ENCODE measurements at places on chromosomes 5 and 9.

GRCh38 chr5:25295067-25295466 lies 650.3 kb upstream of the CDH10 start:
- DNase-seq = no peak

GRCh38 chr5:95962475-95962773 lies 773 bp upstream of the ELL2 start:
- no peak for DNase-seq

DNA sequence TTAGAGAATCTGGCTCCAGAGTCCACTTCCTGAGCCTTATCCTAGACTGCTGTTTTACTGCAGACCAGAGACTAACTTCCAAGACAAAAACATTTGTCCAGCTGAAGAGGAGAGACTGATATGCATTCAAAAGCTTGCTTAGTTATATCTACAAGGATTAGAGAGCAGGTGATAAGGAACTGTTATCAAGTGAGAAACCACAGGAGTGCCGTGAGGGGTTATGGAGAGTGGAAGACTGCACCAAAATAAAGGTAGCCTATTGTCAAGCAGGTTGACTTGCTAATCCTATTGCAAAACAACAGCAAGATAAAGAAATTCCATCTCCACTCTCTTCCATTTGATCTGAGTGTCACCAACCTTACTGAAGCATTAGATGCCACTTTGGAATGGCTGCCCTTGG lies 139.1 kb downstream of the SCAMP1 start:
- no peak for DNase-seq

DNA sequence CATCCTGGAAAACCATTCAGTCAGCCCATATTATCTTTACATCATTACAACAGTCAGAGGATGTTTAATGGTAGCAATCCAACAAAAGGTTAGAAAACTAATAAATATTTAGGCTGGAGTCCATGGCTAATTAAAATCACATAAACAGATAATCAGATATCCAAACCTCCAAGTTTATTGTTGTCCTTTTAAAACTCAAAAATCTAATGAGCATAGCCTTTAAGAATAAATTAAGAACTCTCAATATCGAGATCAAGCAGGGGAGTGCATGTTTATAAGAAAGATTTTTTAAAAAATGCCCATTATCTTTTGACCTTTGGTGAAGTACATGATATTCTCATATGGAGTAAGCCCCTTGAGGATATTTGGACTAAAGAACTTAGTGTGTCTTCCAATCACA lies 842.9 kb upstream of the SEMA6A start:
- DNase-seq = no peak

DNA sequence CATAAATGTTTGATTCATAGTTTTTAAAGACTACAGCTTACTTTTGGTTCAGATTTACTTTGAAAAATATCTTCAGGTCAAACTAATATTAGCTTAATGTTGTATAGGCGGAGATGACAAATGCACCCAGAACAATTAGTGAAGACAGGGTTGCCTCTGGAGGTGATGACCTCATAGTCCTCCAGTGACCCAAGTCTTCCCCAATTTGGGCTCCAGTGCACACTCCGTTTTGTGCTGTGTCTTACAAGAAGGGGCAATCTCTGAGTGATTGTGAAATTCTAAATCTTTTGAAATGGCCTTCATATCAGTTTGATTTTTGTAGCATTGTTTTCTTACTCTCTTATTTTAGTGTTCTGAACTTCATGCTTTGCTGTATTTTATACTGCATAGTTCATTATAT lies 57.6 kb downstream of the DENND4C start:
- DNase-seq = no peak

DNA sequence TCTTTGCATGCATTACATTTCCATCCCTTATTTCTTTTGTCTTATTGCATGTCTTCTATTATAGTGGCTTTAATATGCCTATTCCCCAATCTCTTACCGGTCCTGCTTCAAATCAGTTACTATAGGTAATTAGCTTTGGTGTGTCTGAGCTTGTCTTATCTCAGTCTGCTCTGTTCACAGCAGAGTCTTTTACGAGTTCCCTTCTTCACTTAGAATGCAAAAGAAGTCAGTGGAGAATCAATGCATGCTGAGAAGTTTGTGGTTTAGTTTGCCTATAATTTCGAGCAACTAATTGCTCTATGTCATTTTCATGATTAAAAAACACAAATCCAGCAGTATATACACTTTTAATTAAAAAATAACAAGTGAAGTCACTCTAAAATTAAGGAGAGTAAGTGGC lies 545.0 kb downstream of the SLCO4C1 start:
- no peak for DNase-seq

GRCh38 chr5:179416114-179416822 lies 71.0 kb upstream of the ADAMTS2 start:
- no peak for DNase-seq

DNA sequence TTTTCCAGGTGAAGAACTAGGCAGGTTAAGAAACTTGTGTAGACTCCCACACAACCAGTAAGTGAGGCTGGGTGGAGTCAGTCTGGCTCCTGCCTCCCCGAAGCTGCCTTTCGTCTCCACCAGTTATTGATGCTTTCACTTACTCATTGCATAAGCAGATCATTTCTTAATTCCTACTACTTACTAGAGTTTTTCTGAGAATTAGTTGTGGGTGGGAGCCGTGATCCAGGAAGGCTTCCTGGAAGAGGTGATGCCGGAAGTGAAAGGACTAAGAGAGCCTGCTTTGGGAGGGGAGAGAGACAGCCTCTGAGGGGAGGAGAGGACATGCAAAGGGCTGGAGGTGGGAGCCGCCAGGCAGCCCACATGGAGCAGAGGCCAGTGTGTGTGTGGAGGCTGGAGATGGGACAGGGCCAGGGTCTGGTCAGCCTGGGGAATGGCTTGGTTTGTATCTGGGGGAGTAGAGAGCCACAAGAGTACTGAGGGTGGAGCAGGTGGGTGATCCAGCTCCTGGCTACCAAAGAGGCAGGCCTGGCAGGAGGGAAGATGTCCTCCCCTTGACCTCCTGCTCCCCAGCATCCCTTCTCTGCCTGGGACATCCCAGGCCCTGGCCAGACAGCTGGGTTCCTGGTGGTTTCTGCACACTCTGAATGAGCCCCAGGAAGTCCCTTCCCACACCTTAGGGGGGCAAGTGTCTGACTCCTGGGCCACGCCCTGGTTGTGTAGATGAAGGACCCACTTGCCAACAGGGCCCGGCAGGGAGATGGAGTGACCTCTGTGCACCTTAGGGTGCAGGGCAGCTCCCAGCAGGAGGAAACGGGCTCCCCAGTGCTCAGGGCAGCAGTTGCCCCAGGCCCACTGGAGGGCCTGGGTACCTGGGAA lies 12.2 kb upstream of the CARD19 start:
- DNase-seq = no peak

- DNase-seq = no peak
These were observed 85.8 kb upstream of the ALDH1A1 start for GRCh38 chr9:73038613-73039012.

DNA sequence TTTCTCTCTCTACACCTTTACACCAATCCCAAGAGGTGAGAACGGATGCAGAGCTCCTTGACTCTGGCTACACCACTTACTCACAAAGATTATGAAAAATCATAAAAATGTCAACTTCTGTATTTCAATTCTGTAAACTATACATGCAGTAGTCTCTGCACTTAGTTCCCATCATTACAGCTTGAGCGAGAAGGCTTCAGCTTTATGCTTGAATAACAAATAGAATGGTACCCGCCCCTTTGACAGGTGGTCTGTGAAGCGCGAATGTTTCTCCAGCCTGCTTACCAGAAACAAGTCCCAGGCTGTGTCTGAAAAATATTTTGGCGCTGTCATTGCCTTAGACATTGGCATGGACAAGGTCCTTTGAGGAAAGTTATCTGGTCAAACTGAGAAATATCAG lies 562.4 kb upstream of the CLINT1 start:
- no peak for DNase-seq

DNA sequence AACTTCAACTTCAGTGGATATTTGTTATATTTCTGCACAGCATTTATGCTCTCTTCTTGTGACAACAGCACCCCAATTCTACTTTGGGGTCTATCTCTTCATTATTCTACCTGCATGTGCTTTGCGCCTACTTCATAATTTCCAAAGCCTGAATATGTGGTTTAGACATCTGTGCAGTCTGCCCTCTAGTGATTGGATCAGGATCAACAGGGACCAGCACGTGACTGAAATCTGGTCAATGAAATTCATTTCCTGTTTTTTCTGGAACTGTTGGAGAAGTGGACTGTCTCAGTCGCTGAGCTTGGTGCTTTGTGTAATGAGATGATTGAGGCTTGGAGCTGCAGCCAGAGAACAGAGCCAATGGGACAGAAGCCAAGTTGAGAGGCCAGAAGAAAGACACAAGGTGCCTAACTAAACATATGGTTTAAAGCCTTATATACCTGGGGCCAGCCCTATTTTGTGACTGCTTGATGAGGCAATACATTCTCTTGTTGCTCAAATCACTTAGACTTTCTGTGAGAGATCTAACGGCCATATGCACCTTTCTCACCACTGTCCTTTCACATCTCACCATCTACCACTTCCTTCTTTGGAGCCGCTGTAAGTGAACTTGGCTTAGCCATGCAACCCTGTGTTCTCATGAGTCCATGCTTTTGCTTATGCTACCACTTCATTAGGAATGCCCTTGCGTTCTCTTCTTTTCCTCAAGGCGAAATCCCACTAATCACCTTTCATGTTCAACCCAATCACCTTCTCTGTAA lies 68.8 kb upstream of the PPP2R2B start:
- DNase-seq = no peak

DNA sequence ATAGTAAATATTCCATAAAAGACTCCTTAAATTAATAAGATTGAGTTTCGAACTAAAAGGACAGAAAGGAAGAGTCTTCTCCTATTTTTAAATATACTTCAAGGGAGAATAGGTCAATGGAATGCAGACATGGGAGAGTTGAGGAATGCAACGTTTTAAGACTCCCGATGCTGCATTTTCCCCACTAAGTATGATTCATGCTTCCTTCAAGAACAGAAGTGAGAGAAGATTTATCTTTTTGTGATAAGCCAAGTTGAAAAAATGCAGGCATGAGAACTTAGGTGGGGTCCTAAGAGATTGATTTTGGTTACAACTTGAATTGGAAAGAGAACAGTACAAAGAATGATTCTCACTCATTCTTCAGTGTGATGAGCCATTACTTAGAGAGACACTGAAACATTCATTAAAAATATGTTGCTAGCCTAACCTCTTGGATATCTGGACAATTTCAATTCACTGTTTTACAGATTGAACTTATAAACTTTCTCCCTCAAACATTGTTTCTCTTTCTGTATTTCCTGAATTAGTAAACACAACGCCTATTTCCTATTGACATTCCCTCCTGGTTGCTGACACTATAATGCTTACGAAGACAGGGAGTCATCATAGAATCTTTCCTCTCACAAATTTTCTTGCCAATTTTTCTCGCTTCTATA lies 1666.1 kb upstream of the WWC1 start:
- DNase-seq = no peak

DNA sequence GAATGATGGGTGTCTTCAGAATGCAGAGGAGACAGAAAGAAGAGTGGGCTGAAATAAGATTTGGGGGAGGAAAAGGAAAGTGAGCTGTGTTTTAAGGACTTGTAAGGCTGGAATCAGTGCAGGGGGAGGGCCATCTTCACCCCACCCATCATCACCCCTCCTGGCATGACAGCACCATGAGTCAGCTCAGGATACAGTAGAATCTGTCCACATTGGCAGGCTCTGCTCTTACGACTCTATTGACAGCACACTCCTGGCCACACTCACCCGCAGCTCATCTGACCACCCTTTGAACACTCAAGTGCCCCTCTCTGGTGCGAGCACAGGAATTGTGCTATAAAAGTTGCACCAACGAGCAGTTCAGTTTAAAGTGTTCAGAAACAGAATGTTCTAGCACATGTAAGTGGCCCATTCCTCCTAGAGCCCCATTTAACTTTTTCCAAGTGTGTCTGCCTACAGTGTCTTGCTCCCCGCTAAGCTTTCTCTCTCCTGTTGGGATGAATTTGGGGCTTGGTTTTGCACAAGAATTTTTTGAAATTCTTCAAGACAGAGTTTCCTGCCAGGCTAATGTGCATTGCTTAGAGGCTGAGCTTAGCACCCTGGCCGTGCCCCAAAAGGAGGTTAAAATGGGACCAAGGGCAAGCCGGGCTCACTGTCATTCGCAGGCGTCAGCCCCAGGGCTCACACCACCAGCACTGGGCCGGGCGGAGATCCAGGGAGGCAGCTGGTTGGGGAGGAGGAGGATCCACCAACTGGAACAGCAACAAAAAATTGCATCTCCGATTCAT lies 12.0 kb downstream of the ADRA1B start:
- DNase-seq = no peak

DNA sequence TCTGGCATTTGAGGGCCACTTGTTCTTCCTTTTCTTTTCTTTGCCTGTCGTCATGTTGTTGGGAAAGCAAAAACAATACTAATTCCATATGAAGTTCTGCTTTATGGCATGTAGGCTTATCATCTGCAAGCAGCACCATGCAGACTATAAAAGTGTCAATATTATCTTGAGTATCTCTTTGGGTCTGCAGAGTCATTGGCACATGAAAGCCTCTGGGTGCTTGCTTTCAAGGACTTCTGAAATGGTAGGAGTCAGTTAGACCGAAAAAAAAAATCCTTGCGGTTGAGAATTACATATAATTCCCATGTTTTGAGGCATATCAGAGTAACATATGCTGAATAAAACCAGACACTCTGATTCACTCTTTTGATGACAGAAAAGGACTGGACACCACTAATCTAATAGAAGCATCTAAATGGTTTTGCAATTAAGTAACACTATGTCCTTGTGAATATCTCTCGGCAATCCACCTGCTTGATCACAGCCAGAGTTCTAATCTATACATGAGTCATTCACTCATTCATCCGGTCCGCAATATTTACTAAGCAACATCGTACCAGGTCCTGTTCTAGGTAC lies 44.4 kb downstream of the GNAQ start:
- DNase-seq = no peak

DNA sequence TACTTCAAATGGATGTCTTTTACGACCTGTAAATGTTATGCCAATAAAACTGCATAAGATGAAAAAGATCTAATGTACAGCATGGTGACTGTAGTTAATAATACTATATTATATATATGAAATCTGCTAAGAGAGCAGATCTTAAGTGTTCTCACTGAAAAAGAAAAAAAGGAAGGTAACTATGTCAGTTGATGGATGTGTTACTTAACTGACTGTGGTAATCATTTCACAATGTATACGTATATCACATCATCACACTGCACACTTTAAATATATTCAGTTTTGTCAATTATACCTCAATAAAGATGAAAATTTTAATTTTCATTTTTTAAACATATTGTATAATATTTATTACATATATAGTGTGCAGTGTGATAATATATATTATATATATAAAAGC lies 31.9 kb downstream of the THBS4 start:
- no peak for DNase-seq
